ENCODE measurements at places on chromosomes 7 and 10. TPM values are rescaled to one million over a fixed set of nuclear protein-coding genes. Genes with fewer than 3 reads are reported as not detected.

Gene AKAP9
- total RNA-seq, result 62.1 TPM

Gene FOXP2
- total RNA-seq, result not detected

Gene MARCHF5
- 79.9 TPM for total RNA-seq

Gene NCF1
- not detected for total RNA-seq

Gene GPR85
- total RNA-seq, result not detected

Gene GLI3
- 58.7 TPM for total RNA-seq

Gene MTURN
- 3.0 TPM for total RNA-seq
